ENCODE measurements at places on chromosomes 7 and 10.

DNA sequence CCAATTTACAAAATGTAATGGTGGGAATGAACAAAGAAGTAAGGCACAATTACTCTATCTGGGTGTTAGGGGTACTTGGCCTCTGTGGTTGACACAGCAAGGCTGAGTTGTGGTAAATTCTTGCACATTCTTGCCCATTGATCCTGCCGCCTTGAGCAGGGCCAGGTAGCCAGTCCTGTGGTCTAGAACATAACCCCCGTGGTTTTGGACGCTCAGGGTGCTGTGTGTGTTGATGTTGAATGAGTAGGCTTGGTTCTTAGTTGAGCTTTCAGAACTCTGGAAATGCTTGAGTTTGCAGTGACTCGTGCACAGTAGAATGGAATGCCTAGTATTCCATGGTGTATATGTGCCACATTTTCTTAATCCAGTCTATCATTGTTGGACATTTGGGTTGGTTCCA lies 42.3 kb upstream of the CDHR3 start:
- DNase-seq: no peak

DNA sequence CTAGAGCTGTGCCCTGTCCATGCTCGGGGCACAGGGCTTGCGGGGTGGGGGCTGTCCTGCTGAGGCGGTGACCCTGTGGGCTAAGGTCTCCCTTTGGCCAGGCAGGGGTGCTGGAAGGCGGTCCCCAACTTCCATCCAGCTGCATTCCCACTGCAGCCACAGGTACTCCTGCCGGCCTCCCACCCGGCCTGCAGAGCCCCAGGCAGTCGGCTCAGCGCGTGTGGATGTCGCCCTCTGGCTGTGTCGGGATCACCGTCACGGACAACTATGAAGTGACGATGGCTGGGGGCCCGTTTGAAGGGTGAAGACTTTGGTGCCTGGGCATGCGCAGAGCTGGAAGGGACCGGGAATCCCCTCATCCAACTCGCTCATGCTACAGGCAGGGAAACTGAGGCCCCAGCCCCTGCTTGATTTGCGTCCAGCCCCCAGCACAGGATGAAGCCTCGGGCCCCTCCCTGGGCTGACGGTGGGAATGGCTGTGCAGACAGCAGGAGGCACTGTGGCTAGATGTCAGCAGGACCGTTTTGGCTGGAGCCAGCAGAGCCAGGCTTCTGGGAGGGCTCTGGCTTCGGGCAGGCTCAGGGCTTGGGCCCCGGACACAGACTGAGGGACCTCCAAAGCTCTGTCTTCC lies 2.3 kb upstream of the TMEM184A start:
- no peak for DNase-seq

GRCh38 chr10:104084482-104085142 lies 1.1 kb downstream of the COL17A1 start:
- no peak for DNase-seq

DNA sequence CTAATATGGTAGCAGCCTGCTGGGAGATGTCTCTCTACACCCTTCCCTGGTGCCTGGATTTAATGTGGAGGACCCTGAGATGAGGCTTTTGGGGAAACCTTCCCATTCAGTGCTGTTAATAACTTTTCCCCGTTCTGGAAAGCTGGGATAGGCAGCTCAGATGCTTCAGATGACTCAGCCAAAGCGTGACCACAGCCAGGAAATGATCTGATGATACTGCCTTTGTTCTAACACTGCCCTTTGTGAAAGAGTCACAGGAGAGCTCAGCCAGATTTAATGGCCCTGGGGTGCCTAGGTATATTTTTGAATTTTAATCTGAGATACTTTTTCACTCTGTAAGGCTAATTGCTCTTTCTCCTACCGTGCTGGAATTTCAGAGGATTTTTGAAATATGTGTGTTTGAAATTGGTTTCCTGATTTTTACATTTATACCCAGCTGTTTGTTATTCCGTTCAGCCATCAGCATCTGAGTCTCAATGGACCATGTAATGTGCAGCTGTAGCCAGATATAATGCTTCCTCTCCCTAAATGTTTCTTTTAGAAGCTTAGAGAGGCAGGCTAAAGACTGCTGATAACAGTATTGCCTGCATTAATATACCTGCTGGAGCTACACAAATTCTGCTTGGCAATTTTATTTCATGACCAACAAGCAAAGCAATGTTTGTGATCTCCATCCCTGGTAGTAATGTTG lies 17.8 kb downstream of the CELF2 start:
- no peak for DNase-seq

DNA sequence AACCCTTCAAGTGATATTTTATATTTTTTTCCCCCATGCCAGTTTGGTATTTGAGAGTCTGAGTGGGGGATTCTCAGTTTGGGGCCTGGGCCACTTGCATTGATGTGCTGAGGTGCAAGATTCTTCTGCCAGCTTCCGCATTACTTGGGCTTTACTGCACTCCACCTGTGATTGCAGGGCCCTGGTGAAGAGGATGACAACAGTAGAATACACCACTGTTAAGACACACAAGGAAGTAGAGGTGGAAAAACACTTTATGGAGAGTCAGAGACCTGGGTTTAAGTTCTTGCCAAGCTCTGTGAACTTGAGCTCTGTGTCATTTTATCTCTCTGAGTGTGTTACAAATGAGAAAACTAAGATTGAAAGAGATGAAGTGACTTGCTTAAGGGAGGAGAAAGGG lies 209.4 kb downstream of the LRMDA start:
- DNase-seq: no peak

- DNase-seq: no peak
These were observed 24.8 kb downstream of the ZC3HAV1 start for GRCh38 chr7:139084709-139085108.
